Epithelial cell of esophagus (primary cell): ENCODE measurements at places on chromosomes 3 and 15.

GRCh38 chr3:74033381-74033780 is 408.6 kb upstream of the PDZRN3 start:
- DNase-seq: no peak

DNA sequence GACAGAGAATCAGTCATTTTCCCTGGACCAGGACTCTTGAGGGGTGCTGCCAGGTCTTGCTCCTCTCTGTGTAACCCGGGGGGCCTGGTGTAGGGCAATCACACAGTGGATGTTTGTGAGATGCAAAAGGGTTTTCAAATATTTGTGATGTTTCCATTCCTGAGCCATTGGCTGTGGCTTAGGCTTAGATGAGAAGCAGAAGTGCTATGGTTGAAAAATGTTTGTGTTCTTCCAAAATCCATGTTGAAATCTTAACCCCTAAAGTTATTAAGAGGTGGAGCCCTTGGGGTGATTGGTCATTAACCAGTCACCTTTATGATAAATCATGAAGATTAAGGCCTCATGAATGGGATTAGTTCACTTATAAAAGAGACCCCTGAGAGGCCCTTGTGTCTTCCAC is 36.5 kb downstream of the CORO2B start:
- no peak for DNase-seq

GRCh38 chr3:84906065-84906464 is 52.7 kb upstream of the CADM2 start:
- no peak for DNase-seq

DNA sequence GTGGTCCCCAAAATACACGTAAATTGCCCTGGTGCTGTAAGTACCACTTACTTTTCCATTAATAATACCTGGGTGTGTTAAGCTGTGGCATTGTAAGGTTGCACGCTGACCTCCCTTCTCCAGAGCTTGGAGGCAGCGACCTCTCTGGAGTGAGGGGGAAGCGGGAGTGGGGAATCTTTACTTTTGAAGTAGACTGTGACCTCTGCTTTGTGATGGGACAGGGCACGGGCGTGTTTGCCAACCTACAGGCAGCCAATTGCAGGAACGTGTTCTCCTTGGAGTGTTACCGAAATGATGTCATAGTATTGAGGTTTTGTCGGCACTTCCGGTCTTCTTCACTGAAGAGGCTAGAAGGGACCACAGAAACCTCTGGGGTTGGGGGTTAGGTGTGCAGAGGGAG is 227.3 kb upstream of the C2CD4B start:
- DNase-seq: no peak

GRCh38 chr3:32181365-32181764 is 57.1 kb upstream of the CMTM8 start:
- no peak for DNase-seq

- no peak for DNase-seq
Measured at GRCh38 chr15:99930696-99931095, 197.5 kb upstream of the LYSMD4 start.

DNA sequence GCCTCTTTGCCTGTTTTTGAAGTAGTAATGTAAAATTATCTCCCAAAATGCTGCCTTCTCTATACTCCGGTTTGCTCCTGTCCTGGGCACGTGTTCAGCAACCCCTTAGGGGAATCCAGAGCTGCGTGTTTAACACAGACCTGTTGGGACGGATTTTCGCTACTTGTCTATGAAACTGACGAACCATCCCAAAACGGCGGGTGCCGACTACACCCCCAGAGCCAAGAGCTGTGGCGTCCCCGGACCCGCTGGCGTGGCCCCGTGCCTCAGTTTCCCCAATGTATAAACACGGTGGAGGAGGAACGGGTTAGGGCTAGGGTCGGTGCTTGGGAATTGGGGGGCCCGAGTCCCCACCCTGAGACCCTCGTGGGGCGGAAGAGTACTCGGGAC is 473 bp downstream of the FHIT start:
- peak; percentile 77 for DNase-seq

- no peak for DNase-seq
Measured at GRCh38 chr3:96000966-96001365, 813.4 kb upstream of the EPHA6 start.

- DNase-seq: peak; percentile 83
Measured at GRCh38 chr15:75620841-75621391, 4.6 kb downstream of the SNUPN start.

DNA sequence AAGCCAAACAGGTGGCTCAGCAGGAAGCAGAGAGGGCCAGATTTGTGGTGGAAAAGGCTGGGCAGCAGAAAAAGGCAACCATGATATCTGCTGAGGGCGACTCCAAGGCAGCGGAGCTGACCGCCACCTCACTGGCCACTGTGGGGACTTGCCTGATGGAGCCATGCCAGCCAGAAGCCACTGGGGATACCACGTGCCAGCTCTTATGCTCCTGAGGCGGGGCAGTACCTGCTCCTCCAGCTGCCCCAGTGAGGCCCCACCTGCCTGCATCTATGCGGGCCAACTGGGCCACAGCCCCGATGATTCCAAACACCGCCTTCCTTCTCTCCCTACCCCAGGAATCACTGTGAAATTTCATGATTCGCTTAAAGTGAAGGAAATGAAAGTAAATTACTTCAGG is 22.9 kb upstream of the ARIH1 start:
- DNase-seq: no peak

DNA sequence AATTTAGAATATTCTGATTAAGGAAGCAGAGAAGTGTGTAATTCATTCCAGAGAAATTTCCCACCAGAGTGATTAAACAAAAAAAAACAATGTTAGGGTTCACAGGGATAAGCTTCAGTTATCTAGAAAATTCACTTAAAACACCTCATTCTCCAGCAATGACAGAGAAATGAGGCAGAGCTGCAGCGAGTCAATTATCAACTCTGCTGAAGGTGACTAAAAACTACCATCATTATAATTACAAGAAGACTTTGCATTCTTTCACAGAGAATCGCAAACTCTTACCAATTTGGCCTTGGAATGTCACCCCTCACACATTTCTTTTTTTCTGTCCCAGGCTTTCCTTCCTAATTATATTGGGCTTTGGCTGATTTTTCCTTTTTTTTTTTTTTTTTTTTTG is 117.1 kb downstream of the RAB11A start:
- DNase-seq: no peak

DNA sequence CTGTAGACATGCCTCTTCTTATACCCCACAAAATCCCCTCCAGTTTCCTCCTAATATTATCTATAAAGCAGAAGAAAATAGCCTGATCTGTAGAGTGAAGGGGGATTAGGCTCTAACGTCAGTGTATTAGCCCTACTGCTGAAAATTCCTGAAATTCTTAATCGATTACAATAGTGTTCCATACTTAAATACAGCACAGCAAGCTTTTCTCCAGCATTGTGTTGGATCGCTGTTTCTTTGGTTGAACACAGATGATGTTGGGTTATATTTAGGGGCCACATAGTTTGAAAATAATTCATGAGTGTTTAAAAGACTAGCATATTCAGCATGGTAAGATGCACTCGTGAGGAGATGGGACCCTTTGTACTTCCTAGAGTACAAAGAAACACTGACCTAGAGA is 52.5 kb downstream of the PIAS1 start:
- no peak for DNase-seq

- DNase-seq: no peak
Measured at GRCh38 chr15:58433597-58434333, 2.0 kb downstream of the LIPC start.

DNA sequence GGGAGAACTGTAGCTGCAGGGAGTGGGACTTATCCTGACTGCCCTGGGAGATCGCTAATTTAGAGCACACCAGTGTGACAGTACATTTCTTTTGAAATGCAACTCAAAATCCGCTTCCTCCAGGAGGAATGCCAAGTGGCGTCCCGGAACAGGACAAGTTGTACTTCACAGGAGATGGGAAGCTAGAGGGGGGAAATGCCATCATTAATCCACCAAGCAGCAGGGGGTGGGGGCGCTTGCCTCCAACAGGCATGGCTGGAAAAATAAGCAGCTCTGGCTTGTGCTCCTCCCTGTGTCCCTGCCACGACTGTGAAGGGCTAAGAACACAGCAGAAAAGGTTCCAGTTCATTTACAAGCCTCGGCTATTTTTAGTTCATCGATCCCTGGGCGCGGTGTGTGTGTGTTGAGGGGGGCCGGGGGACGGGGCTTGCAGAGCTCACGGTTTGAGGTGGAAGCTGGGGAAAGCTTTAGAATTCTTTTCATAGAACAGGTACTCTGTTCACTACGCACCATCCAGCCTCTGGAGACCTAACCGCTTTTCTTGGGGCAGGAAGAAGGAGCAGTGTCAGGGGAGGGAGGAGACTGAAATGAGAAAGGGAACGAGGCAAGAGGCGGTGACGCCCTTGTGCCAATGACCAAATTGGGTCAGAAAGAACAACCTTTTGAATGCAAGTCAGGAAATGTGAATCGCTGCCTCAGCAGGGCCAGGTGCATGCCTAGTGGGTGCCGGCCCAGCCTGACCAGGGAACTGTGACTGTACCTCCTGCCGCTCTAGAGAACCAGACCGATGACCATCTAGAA is 51.8 kb upstream of the DGKG start:
- DNase-seq: peak; percentile 21

GRCh38 chr15:94237903-94238302 is 6.5 kb downstream of the MCTP2 start:
- peak; percentile 37 for DNase-seq

DNA sequence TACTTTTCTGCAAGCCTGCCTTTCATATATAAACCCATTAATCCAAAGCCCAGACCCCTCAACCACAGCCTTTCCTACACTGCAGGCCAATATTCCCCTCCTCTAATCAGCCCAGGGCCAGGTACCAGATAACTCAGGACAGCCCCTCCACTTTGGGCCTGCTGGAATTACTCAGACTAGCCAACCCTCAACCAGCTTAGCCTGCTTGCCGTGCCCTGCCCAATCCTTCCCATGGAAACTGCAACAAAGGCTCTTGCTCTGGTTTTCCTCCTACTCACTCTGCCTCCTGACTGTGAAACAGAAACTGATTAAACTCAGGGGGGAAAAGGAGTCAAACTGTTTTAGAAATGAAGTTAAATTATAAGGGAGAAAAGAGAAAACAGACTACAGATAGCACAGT is 248.1 kb downstream of the KLF13 start:
- peak; percentile 39 for DNase-seq

- DNase-seq: no peak
Measured at GRCh38 chr15:92570391-92570790, 85.2 kb downstream of the FAM174B start.

GRCh38 chr3:194043516-194043915 is 92.4 kb upstream of the HES1 start:
- peak; percentile 56 for DNase-seq
